ENCODE measurements at places on chromosomes 16 and 17.

GRCh38 chr17:75825149-75825552 is 19.1 kb downstream of the UNC13D start:
- no peak for DNase-seq
- peak overlapping the region; percentile 37 for H3K27ac ChIP-seq
- H3K4me1 ChIP-seq, result peaks cover 36% of the 10 kb centered on the region
- no peak overlapping the region for H3K4me3 ChIP-seq
- H3K36me3 ChIP-seq, result peaks cover 27% of the 10 kb centered on the region
- H3K27me3 ChIP-seq, result no peaks in the 10 kb centered on the region

GRCh38 chr17:1529863-1530262 is 13.5 kb upstream of the INPP5K start:
- peaks cover 27% of the 10 kb centered on the region for H3K36me3 ChIP-seq
- no peak overlapping the region for H3K4me3 ChIP-seq
- H3K27me3 ChIP-seq, result no peaks in the 10 kb centered on the region
- H3K27ac ChIP-seq, result no peak overlapping the region
- peaks cover 25% of the 10 kb centered on the region for H3K4me1 ChIP-seq

DNA sequence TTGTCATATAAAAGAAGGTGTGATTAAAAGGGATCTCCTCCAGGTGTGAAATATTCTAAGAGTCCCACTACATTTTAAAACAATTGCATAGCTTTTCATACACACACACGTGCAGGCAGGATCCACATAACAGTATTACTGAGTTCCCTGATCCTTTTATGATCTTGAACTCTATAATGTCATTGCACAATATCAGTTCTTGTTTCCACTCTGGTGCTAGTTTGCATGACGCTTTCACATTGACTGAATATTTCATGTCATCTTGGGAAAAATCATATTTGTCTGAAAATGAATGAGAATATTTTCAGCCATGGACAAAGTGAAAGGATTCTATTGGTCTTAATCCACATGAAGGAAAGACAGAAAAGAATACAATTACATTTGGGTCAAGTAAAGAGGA is 703.8 kb downstream of the CDH8 start:
- no peak for DNase-seq
- no peak overlapping the region for H3K27ac ChIP-seq
- H3K27me3 ChIP-seq, result no peaks in the 10 kb centered on the region

- no peak for DNase-seq
- no peak overlapping the region for H3K4me3 ChIP-seq
- H3K27ac ChIP-seq, result no peak overlapping the region
- H3K4me1 ChIP-seq, result peaks cover 3% of the 10 kb centered on the region
- peaks cover 55% of the 10 kb centered on the region for H3K27me3 ChIP-seq
These were observed 9.5 kb upstream of the HES7 start for GRCh38 chr17:8133399-8133798.

GRCh38 chr17:28228986-28229729 is 89.8 kb upstream of the TMEM97 start:
- H3K4me3 ChIP-seq, result no peak overlapping the region
- peaks cover 12% of the 10 kb centered on the region for H3K4me1 ChIP-seq
- no peak for DNase-seq
- no peak overlapping the region for H3K27ac ChIP-seq

GRCh38 chr17:45081047-45081703 is 20.1 kb downstream of the NMT1 start:
- peaks cover 6% of the 10 kb centered on the region for H3K4me1 ChIP-seq
- H3K36me3 ChIP-seq, result peaks cover 31% of the 10 kb centered on the region
- DNase-seq, result no peak
- no peaks in the 10 kb centered on the region for H3K27me3 ChIP-seq

- DNase-seq, result peak; percentile 14
- no peaks in the 10 kb centered on the region for H3K4me1 ChIP-seq
- no peak overlapping the region for H3K27ac ChIP-seq
- H3K27me3 ChIP-seq, result peaks cover 11% of the 10 kb centered on the region
- no peaks in the 10 kb centered on the region for H3K36me3 ChIP-seq
- H3K4me3 ChIP-seq, result no peak overlapping the region
These were observed 12.7 kb downstream of the SCGB1C2 start for GRCh38 chr17:149897-150584.

GRCh38 chr16:66478733-66479511 is 51.8 kb downstream of the BEAN1 start:
- H3K4me3 ChIP-seq, result no peak overlapping the region
- DNase-seq, result peak; percentile 90
- H3K27ac ChIP-seq, result peak overlapping the region; percentile 53
- H3K4me1 ChIP-seq, result peaks cover 51% of the 10 kb centered on the region
- H3K36me3 ChIP-seq, result no peaks in the 10 kb centered on the region

DNA sequence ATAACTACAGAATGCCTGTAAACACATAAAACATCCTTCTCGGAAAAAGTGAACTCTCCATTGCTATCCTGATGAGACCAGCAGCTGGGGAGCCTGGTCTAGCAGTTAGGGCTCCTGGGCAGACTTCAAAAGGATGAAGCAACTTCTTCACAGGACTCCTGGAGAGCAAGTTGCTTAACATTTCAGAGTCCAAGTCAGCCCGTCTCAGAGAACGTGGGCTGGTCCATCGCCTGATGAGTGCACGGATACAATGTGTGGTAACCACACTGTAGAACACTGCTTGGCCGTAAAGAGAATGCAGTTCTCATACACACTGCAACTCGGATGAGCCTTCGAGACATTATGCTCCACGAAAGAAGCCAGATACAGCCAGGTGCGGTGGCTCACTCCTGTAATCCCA is 52.7 kb downstream of the TMEM235 start:
- no peak for DNase-seq
- H3K4me1 ChIP-seq, result peaks cover 11% of the 10 kb centered on the region
- no peak overlapping the region for H3K4me3 ChIP-seq

DNA sequence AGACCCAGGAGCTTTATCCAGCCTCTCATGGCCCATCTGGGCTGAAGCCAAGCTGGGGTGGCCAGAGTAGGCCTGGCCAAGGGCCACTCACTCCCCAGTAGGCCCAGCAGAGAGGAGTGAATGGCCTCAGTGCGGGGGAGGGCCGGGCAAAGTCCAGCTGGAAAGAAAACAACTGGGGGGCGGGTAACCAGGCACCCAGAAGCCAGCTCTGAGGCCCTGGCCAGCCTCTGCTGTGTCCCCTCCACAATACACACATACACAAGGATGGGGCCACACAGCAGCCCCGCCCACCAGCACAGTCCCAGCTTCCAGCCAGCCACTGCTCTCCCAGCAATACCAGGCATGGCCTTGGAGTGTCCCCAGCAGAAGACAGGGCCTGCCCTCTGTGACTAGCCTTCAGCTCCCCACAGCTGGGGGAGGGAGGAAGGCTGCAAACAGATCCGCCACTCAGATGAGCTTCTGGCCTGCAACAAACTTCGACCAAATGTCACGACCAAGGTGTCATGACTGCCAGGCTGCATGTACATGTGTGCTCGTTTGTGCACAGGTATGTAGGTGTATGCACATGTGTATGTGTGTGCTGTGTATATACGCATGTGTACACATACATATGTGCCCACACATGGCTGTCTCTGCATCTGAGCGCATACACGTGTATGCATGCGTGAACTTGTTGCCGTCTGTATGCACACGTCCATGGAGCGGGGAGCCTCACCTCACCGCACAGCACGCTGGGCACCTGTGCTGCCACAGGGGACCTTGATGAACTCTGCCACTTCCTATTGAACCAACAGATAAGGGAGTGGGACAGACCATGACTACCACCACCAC is 5.0 kb downstream of the CARHSP1 start:
- H3K36me3 ChIP-seq, result peaks cover 33% of the 10 kb centered on the region
- no peak for DNase-seq
- H3K27me3 ChIP-seq, result no peaks in the 10 kb centered on the region
- H3K27ac ChIP-seq, result peak overlapping the region; percentile 10
- peak overlapping the region; percentile 2 for H3K4me3 ChIP-seq

DNA sequence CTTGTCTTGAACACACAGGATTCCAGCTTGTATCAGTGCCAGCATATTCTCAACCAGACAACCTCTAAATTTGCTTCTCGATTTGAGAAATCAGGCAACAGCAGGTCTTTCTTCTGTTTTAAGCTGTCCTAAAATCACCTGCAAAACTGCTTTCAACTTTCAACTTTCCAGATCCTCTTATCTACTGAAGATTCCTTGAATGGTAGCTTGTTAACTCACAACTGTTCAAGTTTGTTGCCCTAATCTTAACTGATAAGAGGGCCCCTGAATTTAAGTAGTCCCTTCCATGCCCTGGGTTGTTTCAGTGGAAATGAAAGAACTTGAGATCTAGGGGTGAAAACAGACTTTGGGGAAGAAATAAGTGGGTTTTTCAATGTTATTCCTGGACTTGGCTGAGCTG is 57.2 kb downstream of the CHD9 start:
- H3K36me3 ChIP-seq, result no peaks in the 10 kb centered on the region
- H3K27ac ChIP-seq, result no peak overlapping the region
- no peak for DNase-seq
- H3K27me3 ChIP-seq, result no peaks in the 10 kb centered on the region
- H3K4me3 ChIP-seq, result no peak overlapping the region
- no peaks in the 10 kb centered on the region for H3K4me1 ChIP-seq

DNA sequence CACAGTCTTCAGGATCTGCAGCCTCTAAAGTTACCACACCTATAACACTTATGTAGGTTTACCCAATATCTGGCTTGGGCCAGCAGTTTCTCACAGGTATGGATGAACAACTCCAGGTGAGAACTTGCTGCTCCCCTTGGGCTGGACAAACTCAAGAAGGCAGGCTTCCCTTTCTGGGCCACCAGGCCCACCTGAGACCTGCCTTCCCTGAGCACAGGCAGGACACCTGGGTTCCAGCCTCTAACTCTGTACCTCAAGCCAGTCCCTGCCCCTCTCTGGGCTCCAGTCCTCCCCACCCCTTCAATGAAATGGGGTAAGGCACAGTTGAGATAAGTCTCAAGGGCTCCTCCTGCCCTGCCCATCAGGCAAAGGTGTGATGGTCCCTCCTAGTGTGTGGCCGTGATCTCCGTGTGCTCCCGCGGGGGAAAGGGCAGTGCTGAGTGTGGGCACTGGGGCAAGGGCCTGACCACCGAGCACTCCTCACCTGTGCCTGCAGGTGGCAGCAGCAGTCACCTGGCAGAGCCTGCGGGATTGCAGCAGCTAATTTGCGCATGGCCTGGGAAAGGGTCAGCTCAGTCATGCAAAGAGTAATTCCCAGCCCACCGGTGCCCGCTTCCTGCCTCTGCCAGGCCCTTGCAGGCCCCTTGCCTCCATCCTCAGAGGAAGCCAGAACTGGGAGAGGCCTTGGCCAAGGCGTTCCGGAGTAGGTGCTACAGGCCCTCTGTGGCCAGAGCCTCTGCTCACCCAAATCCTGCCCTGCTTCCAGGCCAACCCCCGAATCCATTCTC is 28.2 kb upstream of the ADGRG1 start:
- H3K27ac ChIP-seq, result peak overlapping the region; percentile 42
- peaks cover 7% of the 10 kb centered on the region for H3K27me3 ChIP-seq
- H3K4me1 ChIP-seq, result peaks cover 58% of the 10 kb centered on the region

- no peaks in the 10 kb centered on the region for H3K36me3 ChIP-seq
- H3K27ac ChIP-seq, result no peak overlapping the region
- H3K4me3 ChIP-seq, result no peak overlapping the region
- peaks cover 6% of the 10 kb centered on the region for H3K4me1 ChIP-seq
These were observed 4.2 kb downstream of the HID1 start for GRCh38 chr17:74968361-74968780.

- peaks cover 54% of the 10 kb centered on the region for H3K4me1 ChIP-seq
- peak overlapping the region; percentile 89 for H3K4me3 ChIP-seq
- H3K27ac ChIP-seq, result peak overlapping the region; percentile 89
- DNase-seq, result peak; percentile 27
These were observed 24.9 kb upstream of the RFFL start for GRCh38 chr17:35088356-35088880.

- H3K27ac ChIP-seq, result peak overlapping the region; percentile 95
- peak overlapping the region; percentile 88 for H3K4me3 ChIP-seq
- no peaks in the 10 kb centered on the region for H3K27me3 ChIP-seq
- peaks cover 14% of the 10 kb centered on the region for H3K36me3 ChIP-seq
- H3K4me1 ChIP-seq, result peaks cover 30% of the 10 kb centered on the region
These were observed 963 bp downstream of the ALG1 start for GRCh38 chr16:5072334-5073278.

GRCh38 chr17:1001640-1002411 is 4.9 kb downstream of the TIMM22 start:
- H3K4me1 ChIP-seq, result peaks cover 37% of the 10 kb centered on the region
- no peak for DNase-seq
- H3K36me3 ChIP-seq, result peaks cover 38% of the 10 kb centered on the region
- peak overlapping the region; percentile 68 for H3K27ac ChIP-seq
- no peak overlapping the region for H3K4me3 ChIP-seq

GRCh38 chr16:54957403-54958166 is 26.9 kb downstream of the IRX5 start:
- H3K36me3 ChIP-seq, result no peaks in the 10 kb centered on the region
- peak; percentile 47 for DNase-seq
- no peaks in the 10 kb centered on the region for H3K4me1 ChIP-seq
- no peak overlapping the region for H3K4me3 ChIP-seq
- peaks cover 3% of the 10 kb centered on the region for H3K27me3 ChIP-seq

- H3K36me3 ChIP-seq, result peaks cover 36% of the 10 kb centered on the region
- DNase-seq, result peak; percentile 50
- H3K27ac ChIP-seq, result no peak overlapping the region
- H3K4me1 ChIP-seq, result peaks cover 20% of the 10 kb centered on the region
These were observed 17.1 kb upstream of the FAM83G start for GRCh38 chr17:19021622-19022083.

DNA sequence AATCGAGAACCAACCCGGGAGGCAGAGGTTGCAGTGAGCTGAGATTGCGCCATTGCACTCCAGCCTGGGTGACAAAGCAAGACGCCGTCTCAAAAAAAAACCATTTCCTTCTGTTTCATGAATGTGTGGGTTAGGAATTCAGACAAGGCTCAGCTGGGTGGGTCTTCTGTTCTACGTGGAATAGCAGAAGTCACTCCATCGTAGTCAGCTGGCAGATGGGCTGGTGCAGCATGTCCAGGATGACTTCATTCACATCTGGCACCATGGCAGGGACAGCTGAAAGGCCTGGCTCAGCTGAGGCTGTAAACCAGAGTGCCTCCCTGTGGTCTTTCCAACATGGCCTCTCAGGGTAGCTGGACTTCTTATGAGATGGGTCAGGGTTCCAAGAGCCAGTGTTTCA is 89.0 kb downstream of the C17orf67 start:
- no peak overlapping the region for H3K4me3 ChIP-seq
- H3K27ac ChIP-seq, result no peak overlapping the region
- H3K4me1 ChIP-seq, result no peaks in the 10 kb centered on the region
- DNase-seq, result no peak
- no peaks in the 10 kb centered on the region for H3K36me3 ChIP-seq

GRCh38 chr16:68406458-68407152 is 41.7 kb downstream of the SMPD3 start:
- H3K27me3 ChIP-seq, result peaks cover 66% of the 10 kb centered on the region
- DNase-seq, result no peak
- no peak overlapping the region for H3K4me3 ChIP-seq
- H3K36me3 ChIP-seq, result no peaks in the 10 kb centered on the region
- peaks cover 4% of the 10 kb centered on the region for H3K4me1 ChIP-seq

DNA sequence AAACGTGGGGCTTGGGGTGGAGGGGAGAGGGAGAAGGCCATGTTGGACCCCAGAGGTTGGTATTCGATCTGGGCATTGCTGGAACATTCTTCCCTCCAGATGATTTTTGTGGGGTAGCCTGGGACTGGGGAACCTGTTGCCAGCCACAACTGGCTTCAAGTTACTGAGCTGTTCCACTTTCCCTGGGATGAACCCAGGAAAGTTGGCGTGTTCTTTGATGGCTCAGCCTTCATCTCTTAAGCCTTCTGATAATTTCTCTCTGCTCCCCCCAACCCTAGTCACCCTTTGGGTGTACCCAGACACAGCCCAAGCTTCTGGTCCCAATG is 2.1 kb downstream of the TBX21 start:
- DNase-seq, result no peak
- peak overlapping the region; percentile 91 for H3K27ac ChIP-seq
- no peaks in the 10 kb centered on the region for H3K36me3 ChIP-seq
- peaks cover 66% of the 10 kb centered on the region for H3K4me1 ChIP-seq
- H3K27me3 ChIP-seq, result peaks cover 7% of the 10 kb centered on the region
